Right atrium auricular region (tissue), 2 donors: ENCODE measurements at places on chromosomes 6 and 20.

DNA sequence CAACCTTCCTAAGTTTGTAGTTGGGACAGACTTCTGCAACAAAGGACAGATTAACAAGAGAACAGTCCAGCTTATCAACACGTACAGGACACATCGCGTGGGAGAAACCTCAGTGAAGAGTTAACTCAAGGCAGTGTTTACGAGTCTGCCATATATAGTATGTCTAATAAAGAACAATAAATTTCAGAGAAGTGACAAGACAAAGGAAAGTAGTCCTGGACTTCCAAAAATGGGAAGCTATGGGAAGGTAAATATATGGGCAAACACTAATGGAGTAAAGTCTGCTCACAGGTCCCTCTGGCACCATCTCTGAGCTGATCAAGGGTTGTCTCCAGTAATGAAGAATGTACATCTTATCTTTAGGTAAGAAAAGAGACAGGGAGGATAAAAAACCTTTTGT lies 34.9 kb downstream of the GCM1 start:
- no peak for DNase-seq

GRCh38 chr6:17347012-17347411 lies 46.4 kb upstream of the CAP2 start:
- DNase-seq, result no peak

DNA sequence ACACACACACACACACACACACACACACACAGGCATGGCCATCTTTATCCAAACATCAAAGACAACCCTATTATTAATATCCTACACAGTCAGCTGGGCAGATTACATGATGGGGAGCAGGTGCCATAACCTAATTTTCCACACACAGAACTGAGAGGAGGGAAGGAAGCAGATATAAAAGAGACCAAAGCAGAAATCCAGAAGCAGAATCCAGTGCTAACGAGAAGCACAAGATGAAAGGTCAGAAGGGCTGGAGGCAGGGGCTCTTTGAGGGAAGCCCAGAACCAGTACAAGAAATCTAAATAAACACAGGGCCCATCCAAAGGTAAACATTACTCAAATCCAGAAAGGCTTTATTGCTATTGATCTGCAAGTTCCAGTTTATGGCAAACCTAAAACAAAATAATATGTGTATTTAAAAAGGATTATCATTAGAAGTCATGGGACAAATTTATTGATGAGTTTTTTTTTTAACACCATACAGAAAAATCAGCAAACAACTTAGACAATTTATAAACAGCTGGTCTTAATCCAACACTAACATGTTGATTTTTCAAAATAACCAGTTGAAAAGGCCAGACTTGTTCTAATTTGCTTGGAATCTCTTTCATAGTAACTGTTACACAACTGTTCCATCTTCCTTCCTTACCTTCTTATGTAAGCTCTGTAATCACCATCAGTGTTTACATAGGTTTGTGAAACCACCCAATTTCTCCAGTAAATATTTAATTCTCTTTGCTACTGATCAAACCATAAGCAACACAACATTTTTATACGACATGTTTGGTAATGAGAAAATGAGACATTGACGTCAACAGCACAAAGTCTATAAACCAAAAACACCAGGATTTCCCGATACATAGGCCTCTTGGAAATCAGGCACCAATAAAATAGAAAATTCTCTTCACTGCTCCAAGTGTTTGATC lies 34.2 kb downstream of the SLC23A2 start:
- no peak for DNase-seq

DNA sequence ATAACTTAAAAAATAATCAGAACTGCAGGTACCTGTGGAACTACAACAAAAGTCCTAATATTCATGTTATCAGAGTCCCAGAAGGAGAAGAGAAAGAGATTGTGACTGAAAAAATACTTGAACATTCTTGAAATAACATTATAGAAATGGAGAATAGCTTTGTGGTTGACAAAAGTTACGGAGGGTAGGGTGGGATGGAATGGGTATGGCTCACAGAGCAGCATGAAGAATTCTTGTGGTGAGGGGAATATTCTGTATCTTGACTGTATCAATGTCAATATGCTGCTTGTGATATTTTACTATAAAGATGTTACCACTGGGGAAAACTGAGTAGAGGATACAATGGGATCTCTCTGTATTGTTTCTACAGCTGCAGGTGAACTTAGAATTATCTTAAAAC lies 122.5 kb downstream of the DST start:
- DNase-seq, result no peak

- no peak for DNase-seq
Observed at GRCh38 chr20:19555726-19556125, 202.3 kb upstream of the RIN2 start.

GRCh38 chr6:43709654-43710303 lies 22.2 kb upstream of the MRPS18A start:
- no peak for DNase-seq
